NCI-H1694 (cell line): ENCODE measurements at places on chromosomes 13 and 19.

DNA sequence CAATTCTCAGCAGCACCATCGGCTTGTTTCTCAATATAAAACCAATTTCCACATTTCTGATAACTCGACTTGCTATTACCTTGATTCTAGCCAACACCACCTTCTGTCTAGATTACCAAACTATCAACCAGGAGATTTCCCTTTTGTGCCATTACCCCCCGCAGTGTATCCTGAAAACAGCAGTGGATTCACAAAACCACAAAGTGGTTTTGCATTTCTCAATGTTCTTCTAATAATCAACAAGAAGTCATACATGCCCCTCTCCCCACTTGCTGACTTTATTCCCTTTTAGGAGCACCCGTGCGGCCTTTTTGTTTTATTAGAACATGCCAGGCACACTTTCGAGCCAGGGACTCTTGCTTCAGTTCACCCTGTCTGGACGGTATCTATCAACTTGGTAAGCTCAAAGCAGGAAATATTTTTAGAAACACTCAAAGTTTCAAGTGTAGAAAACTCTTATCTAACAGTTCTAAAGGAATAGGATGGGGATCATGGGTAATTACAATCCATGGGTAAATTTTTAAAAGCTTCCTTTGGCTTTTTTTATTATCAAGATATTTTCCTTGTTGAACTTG lies 967.4 kb downstream of the EFNB2 start:
- no peak for DNase-seq

DNA sequence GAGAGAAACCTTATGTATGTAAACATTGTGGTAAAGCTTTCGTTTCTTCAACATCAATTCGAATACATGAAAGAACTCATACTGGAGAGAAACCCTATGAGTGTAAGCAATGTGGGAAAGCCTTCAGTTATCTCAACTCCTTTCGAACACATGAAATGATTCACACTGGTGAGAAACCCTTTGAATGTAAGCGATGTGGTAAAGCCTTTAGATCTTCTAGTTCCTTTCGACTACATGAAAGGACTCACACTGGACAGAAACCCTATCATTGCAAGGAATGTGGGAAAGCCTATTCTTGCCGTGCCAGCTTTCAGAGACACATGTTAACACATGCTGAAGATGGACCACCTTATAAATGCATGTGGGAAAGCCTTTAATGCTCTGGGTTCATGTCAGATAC lies 24.7 kb downstream of the ZNF136 start:
- DNase-seq = no peak

GRCh38 chr13:74839656-74840055 lies 642.3 kb downstream of the TBC1D4 start:
- no peak for DNase-seq

DNA sequence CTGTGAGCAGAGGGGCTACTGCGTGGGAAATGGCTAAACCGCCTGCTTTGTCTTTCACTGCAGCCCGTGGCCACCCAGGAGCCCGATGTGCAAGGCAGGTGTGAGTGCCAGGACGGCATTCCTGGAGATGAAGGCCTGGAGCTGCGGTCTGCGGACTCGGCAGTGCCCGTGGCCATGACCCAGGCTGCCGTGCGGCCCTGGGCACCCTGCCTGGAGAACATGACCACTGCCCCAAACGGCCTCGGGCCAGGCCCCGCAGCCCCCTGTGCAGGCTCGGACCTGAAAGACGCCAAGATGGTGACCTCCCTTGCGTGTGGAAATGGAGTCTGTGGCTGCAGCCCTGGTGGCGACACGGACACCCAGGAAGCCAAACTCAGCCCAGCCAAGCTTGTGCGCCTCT lies 62.2 kb downstream of the SPATA13 start:
- no peak for DNase-seq

- no peak for DNase-seq
Measured at GRCh38 chr19:6060600-6061375, 49.5 kb downstream of the RFX2 start.

DNA sequence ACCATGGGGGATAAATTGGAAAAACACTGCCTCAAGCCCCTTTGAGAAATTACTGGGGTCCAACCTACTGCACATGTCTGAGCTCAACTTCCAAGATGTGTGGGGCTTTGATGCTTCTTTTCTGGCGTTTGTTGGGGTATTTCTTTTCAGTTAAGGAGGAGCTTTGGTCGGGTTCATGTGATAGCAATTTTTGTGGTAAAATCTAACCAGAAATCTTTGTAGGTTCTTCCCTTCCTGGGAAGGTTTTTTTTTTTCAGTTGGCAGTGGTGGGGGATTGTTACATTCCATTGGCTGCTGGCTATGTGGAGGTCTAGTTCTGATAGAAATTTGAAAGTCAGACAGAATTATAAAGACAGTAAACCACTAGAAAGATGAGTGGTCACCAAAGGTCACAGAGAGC lies 327.8 kb downstream of the ATP8A2 start:
- no peak for DNase-seq

DNA sequence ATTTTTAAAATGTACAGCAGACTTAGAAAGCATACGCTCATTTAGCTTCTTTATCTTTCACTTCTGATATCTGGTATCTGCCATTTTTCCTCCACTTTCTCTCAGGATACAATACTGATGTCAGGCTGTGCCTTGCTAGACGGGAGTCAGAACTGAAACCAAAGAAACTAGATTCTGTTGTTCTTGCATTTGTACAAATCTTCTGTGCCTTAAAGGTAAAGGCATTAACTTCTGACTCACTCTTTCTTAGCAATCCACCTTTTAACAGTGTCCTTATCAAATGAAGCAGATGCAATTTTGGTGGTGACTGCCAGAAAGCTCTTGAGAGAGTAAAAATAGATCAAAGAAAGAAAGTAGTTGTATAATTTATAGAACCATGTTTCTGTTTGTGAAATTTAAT lies 370.4 kb downstream of the PCDH20 start:
- no peak for DNase-seq

GRCh38 chr13:105338006-105338405 lies 1197.5 kb downstream of the EFNB2 start:
- DNase-seq = no peak

GRCh38 chr19:28019901-28020300 lies 1193.0 kb downstream of the UQCRFS1 start:
- no peak for DNase-seq

GRCh38 chr19:5624741-5625278 lies 1.9 kb downstream of the SAFB start:
- no peak for DNase-seq

GRCh38 chr13:31413516-31413915 lies 213.7 kb downstream of the B3GLCT start:
- DNase-seq = no peak

DNA sequence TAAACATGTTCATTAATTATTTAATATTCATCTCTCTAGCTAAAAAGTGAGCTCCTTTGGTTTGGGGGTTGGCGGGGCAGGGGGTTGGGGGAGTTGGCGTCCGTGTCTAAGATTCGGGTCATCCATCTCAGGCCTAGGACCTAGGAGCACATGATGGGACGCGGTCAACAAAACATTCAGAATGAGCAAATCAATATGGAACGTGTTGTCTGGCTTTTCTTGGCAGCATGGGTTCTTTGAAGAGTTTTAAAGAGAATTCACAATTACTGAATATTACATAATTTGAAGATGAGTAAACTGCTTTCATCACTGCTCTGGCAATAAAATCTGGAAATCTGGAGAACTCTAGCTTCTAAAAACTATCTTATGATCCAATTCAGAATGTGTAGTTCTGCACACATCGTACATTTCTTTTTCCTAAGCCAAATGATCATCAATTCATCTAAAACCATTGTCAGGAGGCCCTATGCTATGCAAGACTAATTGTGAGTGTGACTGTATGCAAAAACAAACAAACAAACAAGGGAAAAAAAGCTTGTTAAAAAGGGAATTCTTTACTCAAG lies 5.4 kb upstream of the ARGLU1 start:
- no peak for DNase-seq

- peak; percentile 52 for DNase-seq
Measured at GRCh38 chr13:35720690-35721554, 244.4 kb upstream of the MAB21L1 start.

DNA sequence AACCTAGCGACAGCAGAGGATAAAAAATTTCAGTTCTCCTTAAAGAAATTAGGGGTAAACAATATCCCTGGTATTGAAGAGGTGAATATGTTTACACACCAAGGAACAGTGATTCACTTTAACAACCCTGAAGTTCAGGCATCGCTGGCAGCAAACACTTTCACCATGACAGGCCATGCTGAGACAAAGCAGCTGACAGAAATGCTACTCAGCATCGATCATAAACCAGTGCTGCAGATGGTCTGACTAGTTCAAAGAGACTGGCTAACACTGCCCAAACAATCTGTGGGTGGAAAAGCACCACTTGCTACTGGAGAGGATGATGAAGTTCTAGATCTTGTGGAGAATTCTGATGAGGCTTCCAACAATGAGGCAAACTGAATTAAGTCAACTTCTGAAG lies 19.9 kb upstream of the ACOD1 start:
- DNase-seq = no peak

DNA sequence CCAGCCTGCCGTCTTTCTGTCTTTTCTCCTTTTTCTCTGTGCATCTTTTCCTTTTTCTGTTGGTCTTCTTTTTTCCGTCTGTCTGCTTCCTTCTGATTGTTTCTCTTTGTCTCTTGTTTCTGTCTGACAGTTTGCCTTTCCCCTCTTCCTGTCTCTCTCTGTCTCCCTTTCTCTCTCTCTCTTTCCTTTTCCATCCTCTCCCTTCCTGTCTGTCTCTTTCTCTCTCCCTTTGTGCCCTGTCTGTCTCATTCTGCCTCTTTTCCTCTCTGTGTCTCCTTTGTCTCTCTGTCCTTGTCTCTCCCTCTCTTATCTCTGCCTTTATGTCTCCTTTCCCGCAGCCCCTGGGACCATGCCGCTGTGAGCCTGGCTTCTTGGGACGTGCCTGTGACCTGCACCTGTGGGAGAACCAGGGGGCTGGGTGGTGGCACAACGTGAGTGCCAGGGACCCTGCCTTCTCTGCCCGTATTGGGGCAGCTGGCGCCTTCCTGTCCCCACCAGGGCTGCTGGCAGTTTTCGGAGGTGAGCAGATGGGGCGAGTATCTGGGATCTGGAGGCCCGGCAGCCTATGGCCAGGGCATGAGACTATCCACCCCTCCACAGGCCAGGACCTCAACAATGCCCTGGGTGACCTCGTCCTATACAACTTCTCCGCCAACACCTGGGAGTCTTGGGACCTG lies 9.4 kb downstream of the MEGF8 start:
- no peak for DNase-seq

- DNase-seq = no peak
Measured at GRCh38 chr13:64925727-64926126, 2304.4 kb downstream of the PCDH9 start.

GRCh38 chr13:71260246-71260645 lies 606.8 kb downstream of the DACH1 start:
- no peak for DNase-seq

GRCh38 chr13:28327373-28328270 lies 167.3 kb downstream of the FLT1 start:
- DNase-seq = no peak

DNA sequence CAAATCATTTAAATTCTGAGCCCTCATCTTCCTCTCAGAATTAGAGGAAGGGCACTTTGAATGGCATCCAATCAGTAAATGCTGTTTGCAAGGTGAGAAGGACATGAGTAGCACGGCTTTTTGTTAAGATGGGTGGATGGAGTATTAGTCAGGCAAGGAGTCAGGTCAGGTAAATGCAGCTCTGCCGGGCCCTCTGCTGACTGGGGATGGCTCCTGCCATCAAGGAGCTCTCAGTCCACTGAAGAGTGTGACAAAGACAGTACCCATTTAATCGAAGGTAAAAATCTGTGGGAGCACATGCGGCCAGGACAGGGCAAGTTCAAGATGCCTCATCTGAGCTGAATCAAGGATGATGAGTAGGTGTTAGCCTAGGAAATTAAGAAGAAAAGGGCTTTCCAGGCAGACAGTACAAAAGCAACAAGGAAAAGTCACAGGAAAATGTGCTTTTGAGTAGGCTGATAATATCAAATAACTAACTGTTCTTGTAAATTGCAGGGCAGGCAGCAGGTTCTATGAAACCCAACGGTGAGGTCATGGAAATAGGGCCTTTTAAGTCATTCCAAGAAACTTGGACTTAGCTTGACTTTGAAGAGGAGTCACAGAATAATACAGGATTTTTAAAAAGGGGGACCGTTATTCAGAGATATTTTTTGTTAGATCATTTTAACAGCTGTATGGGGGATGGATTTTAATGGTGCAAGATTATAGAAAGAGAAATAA lies 670.5 kb upstream of the ARGLU1 start:
- DNase-seq = no peak

DNA sequence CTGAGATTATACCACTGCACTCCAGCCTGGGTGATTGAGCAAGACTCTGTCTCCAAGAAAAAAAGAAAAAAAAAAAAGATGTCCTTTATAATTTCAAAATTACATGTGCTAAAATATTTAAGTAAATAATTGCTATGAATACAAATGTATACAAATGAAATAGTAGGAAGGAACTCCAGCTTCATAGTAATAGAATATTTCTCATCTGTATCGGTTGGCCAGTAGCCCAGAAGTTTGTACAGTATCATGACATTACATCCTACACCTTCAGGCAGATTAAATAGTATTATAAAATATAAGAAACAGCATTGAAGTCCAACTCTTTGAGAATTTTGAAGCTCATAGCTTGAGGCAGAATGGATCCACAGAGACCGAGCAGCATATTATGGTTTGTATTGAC lies 36.5 kb upstream of the CLDN10 start:
- no peak for DNase-seq

- no peak for DNase-seq
Measured at GRCh38 chr13:110485604-110486003, 75.9 kb downstream of the RAB20 start.

DNA sequence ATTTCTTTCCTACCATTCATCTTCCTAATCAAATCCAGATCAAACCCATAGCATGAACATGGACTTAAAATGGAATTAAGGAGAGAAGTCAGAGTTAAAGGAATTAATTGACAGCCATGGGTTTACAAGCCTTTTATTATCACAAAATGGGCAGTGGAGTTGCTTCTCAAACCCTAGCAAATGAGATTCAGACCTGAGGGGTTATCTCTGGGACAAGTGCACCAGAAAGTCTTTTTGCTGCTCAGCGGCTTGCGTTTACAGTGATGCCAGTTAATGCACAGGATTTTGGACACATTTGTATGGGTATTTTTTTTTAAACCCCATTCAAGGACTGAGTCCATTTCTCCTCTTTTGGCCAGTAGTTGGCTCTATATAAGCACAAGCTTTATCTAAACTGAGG lies 503.0 kb downstream of the EFNB2 start:
- no peak for DNase-seq

- no peak for DNase-seq
Measured at GRCh38 chr19:9075064-9075949, 11.6 kb upstream of the OR1M1 start.

DNA sequence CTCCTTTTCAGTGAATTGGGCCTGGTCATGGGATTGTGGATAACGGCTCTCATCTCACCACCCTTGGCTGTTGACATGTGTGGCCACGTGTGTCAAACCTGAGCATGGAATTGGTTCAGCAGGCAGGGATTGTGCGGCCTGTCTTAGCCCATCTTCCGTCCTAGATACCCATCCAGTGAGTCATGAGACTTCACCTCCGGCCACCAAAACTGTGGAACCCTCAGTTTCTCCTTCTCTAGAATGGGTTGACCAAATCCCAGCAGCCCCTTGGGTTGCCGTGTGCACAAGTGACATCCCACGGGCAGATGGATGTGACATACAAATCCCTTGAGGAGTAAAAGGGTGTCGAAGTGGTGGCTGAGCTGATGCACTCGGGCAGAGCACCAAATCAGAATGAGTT lies 6.7 kb downstream of the GGN start:
- DNase-seq = no peak
